ENCODE measurements at places on chromosomes 13 and 19.

- peak; percentile 91 for DNase-seq
Observed at GRCh38 chr19:1104311-1105007, 665 bp downstream of the GPX4 start.

DNA sequence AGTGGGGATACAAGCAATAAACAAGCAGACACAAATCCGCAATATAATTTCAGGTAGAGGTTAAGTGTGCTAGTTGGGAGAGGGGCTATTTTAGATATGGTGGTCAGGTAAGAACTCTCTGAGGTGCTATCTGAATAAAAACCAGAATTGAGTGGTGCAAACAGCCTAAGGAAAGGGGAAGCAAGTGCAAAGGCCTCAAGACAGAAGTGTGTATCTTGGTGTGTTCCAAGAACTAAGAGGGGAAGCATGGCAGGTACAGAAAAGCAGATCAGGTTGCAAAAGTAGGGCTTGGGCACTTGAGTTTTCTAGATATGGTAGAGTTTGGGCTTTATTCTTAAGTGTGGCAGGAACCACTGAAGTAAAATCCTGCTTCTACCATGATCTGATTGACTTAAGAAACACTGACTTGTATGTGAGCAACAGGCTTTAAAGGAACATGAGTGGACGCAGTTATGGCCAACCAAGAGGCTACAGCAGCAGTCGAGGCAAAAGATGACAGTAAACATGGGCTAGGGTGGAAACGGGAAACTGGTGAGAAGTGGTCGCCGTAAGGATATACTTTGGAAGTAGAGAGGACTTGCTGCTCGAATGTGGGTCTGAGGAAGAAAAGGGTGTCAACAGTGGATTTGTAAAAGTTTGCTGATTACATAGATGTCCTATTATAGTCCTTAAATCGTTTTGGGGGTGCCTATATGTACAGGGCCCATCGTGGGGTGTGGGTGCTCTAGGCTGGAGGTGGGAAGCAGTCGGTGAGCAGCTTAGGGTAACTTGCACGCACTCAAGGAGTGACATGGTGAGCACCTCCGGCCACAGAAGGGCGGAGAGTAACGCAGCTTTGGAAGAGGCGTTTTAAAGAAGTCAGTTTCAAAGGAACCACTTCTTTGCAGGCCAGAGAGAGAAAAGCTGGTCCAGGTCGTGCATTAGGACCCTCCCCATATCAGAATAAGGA lies 677 bp downstream of the TGDS start:
- peak; percentile 44 for DNase-seq

- no peak for DNase-seq
Observed at GRCh38 chr19:43662487-43662886, 7.5 kb downstream of the PLAUR start.

DNA sequence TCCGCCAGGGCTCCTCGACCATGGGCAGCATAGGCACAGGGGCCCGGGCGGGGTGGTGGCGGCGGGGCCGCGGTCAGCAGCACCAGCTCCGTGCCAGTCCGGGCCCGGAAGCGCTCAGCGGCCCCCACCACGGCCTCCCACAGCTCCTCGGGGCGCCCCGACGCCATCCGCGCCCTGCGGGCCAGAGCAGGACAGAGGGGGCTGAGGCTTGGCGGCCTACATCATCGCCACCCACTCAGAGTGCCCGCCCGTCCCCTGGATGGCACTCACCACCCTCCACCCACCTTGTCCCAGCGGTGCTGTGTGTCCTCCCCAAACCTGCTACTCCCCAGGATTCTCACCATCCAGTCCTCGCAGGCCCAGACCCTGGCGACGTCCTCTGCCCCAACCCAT lies 4.0 kb downstream of the AKT1S1 start:
- DNase-seq: no peak

- no peak for DNase-seq
Observed at GRCh38 chr13:46598140-46598819, 45.3 kb downstream of the LRCH1 start.

- no peak for DNase-seq
Observed at GRCh38 chr13:40440990-40441820, 225.2 kb downstream of the FOXO1 start.

DNA sequence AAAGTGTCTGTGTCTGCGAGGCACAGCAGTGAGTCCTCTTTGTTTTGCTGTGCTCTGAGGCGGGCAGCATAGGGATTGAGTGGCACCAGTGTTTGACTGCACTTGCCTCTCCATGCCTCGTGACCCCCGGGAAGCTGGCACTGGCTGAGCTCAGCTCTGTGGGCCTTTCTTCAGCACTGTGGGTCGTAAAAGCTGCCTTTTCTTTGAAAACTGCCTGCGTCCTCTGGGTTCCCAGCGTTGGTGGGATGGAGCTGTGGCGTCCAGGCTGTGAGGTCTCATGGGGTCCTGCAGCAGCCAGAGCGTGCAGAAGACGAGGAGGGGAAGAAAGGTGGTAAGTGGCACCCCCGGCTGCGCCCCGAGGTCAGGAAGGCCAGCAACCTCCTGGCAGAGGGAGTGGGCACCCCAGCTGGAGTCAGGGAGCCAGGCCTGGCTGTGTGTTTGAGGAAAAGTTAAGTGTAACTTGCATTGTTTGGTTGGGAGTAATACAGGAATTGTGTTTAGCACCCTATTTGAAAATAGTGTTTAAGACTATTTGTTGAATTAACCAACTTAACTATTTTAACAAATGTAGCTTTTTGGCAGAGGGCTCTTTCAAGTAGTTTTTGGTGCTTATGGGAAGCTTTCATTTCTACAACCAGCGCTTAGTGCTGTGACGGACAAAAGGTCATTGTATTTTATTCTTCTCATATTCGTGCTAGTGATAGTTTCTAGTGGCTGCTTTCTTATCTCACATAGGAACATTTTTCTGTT lies 79.3 kb upstream of the TEX29 start:
- DNase-seq: no peak

DNA sequence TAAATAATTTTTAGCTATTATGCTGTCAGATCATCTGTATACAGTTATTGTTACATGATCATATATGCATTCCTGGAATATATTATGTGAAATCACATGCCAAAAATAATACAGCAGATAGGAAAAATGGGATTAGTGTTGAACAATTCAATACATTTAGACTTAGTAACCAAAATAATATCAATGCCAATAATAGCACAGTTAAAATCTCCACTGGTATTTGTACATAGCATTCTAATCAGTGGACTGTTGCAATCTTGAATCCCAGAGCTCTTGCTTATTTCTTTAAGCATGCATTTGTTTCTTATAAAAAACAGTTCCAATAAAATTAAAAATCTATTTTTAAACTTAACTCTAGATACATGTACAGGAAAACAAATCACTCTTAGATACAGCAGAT lies 2772.2 kb downstream of the PCDH9 start:
- DNase-seq: no peak

- DNase-seq: no peak
Observed at GRCh38 chr19:51772977-51773376, 12.0 kb downstream of the FPR2 start.

GRCh38 chr19:13847407-13848339 lies 29.3 kb upstream of the NANOS3 start:
- peak; percentile 88 for DNase-seq

DNA sequence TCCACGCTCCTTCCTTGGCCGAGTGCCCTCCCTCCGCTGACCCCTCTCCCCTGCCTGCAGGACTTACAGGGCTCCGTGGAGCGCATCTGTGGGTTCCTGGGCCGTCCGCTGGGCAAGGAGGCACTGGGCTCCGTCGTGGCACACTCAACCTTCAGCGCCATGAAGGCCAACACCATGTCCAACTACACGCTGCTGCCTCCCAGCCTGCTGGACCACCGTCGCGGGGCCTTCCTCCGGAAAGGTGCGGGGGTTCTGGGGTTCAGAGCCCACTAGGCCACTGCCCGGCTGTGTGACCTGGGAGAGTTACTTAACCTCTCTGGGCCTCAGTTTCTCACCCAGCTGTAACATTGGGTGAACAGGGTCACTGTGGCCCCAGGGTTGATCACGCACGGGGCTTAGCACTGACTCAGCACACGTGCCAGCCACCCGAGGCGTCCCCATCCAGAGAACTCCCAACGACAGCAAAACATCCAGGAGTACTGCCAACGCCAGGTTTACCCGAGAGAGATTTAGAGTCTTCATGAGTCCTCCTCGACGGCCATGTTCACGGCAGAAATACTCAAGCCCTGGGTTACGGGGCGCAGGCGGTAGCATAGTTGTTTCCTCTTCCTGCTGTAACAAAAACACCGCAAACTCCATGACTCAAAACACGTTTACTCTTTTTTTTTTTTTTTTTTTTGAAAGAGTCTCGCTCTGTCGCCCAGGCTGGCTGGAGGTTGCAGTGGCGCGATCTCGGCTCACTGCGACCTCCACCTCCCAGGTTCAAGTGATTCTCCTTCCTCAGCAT lies 9.7 kb upstream of the SPACA4 start:
- no peak for DNase-seq

DNA sequence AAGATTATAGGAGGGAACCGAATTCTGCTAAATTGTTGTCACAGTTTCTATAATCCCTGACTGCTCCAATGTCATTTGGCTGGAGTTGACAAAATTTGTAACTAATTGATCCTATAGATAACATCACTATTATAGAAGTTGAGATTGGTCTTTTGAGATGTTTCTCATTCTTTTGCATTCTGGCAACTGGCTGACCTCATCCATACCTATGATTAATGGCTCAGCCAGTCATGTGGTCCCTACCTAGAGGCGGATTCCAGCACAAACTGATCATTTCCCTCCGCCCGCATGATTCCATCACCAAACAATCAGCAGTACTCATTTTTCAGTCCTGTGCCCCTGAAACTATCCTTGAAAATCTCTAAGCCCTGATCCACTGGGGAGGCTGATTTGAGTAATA lies 4.2 kb downstream of the PSG2 start:
- no peak for DNase-seq

DNA sequence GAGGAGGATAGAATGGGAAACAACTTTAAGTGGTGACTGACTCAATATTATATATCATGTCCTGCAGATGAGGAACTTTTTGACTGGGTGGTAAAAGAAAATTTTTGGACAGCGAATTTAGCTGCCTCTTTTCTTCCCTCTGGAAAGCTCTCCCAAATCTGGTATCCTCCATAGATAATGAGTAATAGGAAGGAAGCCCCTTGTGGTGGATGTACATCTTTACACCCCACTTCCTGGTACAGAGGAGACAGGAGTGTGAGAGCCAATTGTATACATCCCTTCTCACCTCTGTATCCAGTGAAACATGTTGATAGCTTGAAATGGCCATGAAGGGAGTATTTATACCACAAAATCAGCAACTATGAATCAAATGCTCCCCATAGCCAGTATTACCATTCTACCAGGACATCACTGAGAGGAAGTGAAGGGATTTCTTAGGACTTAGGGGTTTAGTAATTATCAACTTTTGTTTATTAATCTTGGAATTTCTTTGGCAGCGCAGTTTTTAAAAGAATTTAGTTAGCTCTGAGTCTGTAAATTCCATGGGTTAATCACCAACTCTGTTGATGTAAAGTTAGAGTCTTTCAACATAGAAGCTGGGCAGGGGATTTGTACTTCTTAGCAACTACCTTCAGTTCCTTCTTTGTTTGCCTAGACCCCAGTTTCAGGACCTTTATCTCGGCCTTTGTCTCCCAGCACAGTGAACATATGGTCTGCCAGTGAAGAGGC lies 17.0 kb upstream of the TDRD3 start:
- no peak for DNase-seq

GRCh38 chr19:55658846-55659459 lies 4.1 kb downstream of the U2AF2 start:
- DNase-seq: no peak

- DNase-seq: peak; percentile 78
Observed at GRCh38 chr19:29873024-29873800, 61.4 kb downstream of the CCNE1 start.

GRCh38 chr13:105167385-105167784 lies 1368.1 kb downstream of the EFNB2 start:
- DNase-seq: no peak

All from CD8-positive, alpha-beta T cell (primary cell).